ENCODE measurements at places on chromosomes 7 and 10. TPM values are rescaled to one million over a fixed set of nuclear protein-coding genes. Genes with fewer than 3 reads are reported as not detected.

Gene GDF2
- not detected for total RNA-seq

GRCh38 chr7:130419658-130420057 lies 21.2 kb downstream of the CEP41 start:
- H3K27ac ChIP-seq, result no peak overlapping the region
- H3K36me3 ChIP-seq, result no peaks in the 10 kb centered on the region
- H3K4me1 ChIP-seq, result no peaks in the 10 kb centered on the region
- H3K27me3 ChIP-seq, result no peaks in the 10 kb centered on the region
- DNase-seq, result no peak
- H3K4me3 ChIP-seq, result no peak overlapping the region

GRCh38 chr7:4830176-4830575 lies 31.7 kb downstream of the PAPOLB start:
- no peak overlapping the region for H3K4me3 ChIP-seq
- DNase-seq, result peak; percentile 70
- no peaks in the 10 kb centered on the region for H3K4me1 ChIP-seq
- no peaks in the 10 kb centered on the region for H3K27me3 ChIP-seq

- no peaks in the 10 kb centered on the region for H3K27me3 ChIP-seq
- H3K36me3 ChIP-seq, result no peaks in the 10 kb centered on the region
- H3K4me1 ChIP-seq, result no peaks in the 10 kb centered on the region
- H3K27ac ChIP-seq, result no peak overlapping the region
These were observed 233.3 kb upstream of the MDFIC start for GRCh38 chr7:114688443-114689055.

DNA sequence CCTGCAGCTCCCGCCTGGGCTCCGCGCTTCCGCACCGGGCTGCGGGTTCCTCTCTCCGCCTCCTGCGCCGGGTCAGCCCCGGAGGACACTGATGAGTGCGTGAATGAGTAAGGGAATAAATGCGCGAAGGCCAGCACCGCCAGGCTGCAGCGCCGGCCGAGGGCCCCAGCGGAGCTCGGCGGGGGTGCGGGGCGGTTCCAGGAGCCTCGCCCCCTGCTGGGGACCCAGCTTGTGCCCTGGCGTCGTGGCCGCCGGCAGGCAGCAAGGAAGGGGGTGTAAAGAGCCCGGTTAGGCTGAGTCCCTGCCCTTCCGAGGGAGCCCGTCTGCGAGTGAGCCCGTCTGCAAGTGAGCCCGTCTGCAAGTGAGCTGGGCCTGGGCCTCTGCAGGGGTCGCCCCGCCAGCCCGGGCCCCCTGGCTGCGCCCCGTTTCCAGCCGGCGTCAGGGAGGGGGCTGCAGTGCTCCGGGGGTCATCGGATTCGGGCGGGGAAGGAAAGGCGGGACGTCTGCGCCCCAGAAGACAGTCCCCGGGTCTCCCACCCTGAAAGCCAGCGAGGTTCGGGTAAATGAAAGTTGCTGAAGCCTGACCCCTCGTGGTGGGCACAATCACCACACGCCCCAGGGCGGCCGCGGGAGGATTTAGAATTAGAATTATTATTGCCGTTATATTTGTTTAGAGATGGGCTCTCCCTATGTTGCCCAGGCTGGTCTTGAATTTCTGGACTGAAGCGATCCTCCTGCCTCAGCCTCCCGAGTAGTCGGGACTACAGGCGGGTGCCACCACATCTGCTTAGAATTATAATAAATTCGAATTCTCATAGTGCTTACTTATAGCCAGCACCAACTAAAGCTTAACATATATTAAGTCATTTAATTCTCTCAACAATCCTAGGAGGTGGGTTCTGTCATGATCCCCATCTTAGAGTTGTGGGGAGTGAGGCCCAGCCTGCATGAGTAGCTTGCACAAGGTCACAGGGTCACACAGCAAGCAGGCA lies 8.6 kb upstream of the CRYGN start:
- peak overlapping the region; percentile 48 for H3K27ac ChIP-seq
- H3K4me1 ChIP-seq, result peaks cover 6% of the 10 kb centered on the region
- no peaks in the 10 kb centered on the region for H3K27me3 ChIP-seq
- H3K4me3 ChIP-seq, result peak overlapping the region; percentile 25
- DNase-seq, result peak; percentile 75

GRCh38 chr7:17333221-17333620 lies 34.8 kb downstream of the AHR start:
- H3K27me3 ChIP-seq, result no peaks in the 10 kb centered on the region
- DNase-seq, result no peak
- no peak overlapping the region for H3K4me3 ChIP-seq
- H3K4me1 ChIP-seq, result no peaks in the 10 kb centered on the region

DNA sequence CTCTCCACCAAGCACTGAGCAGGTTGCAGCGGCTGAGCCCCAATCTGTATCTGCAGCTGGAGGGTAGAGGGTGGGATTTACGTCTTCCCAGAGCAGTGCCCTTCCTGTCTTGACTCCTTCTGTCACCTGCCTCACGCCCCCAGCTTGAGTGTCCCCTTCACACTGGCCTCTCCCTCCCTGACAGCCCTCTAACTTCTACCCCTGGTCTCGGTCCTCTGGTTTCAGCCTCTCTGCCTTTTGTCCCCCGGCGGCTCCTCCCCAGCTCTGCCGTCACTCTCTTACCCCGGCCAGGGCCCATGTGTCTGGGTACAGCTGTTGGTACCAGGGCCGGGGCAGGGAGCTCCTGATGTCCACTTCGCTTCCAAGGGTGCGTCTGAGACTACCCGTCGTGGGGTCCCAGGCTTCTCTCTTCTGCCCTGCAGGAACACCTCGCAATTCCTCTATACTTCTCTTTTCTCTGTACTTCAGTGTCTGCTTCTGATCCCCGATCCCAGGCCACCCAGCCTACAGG lies 654 bp downstream of the MUC3A start:
- no peaks in the 10 kb centered on the region for H3K4me1 ChIP-seq
- no peaks in the 10 kb centered on the region for H3K27me3 ChIP-seq
- no peaks in the 10 kb centered on the region for H3K36me3 ChIP-seq
- H3K4me3 ChIP-seq, result no peak overlapping the region
- H3K27ac ChIP-seq, result no peak overlapping the region

GRCh38 chr7:136693166-136694119 lies 175.0 kb upstream of the CHRM2 start:
- H3K4me1 ChIP-seq, result peaks cover 15% of the 10 kb centered on the region
- no peaks in the 10 kb centered on the region for H3K27me3 ChIP-seq
- DNase-seq, result peak; percentile 30
- no peaks in the 10 kb centered on the region for H3K36me3 ChIP-seq
- no peak overlapping the region for H3K4me3 ChIP-seq
- H3K27ac ChIP-seq, result no peak overlapping the region

DNA sequence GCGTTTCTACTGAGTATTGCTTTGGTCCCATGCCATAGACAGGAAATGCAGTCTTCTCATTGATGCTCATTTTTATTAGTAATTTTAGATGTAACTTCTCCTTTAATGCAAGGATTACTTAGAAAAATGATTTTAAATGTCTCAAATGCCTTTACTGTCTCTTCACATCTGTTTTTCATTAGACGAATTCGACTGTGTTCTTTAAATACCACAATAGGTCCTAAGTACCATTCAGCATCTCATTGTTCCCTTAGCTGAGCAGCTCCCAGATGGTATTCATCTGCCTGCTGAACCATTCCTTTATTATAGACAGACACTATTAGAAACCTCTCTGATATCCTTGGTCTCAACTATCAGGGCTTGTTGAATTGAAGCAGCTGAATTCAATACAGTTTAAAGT lies 113.6 kb downstream of the LSMEM1 start:
- H3K4me3 ChIP-seq, result no peak overlapping the region
- no peaks in the 10 kb centered on the region for H3K27me3 ChIP-seq
- DNase-seq, result no peak
- no peaks in the 10 kb centered on the region for H3K36me3 ChIP-seq
- H3K27ac ChIP-seq, result no peak overlapping the region
- no peaks in the 10 kb centered on the region for H3K4me1 ChIP-seq

GRCh38 chr7:24968165-24968564 lies 11.8 kb downstream of the OSBPL3 start:
- no peak overlapping the region for H3K4me3 ChIP-seq
- peaks cover 13% of the 10 kb centered on the region for H3K4me1 ChIP-seq
- no peak for DNase-seq
- no peak overlapping the region for H3K27ac ChIP-seq
- H3K27me3 ChIP-seq, result no peaks in the 10 kb centered on the region

DNA sequence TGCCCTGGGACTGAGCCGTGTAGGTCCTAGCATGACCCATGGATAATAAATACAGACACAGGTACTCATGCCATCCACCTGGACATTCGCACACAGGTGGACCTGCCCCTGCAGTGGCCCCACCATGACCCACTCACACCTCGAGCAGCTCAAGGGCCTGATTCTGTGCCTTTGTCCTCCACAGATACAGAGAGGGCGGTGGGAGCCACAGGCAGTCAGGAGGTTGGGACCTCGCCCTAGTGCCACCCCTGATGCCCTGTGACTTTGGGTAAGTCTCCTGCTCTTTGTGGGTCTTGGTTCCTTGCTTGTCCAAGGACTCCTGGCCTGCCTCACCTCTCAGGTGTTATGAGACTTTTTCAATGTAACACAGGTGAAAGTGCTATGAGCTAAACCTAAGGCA lies 42.9 kb downstream of the C10orf120 start:
- no peaks in the 10 kb centered on the region for H3K36me3 ChIP-seq
- no peak for DNase-seq
- H3K4me3 ChIP-seq, result no peak overlapping the region

DNA sequence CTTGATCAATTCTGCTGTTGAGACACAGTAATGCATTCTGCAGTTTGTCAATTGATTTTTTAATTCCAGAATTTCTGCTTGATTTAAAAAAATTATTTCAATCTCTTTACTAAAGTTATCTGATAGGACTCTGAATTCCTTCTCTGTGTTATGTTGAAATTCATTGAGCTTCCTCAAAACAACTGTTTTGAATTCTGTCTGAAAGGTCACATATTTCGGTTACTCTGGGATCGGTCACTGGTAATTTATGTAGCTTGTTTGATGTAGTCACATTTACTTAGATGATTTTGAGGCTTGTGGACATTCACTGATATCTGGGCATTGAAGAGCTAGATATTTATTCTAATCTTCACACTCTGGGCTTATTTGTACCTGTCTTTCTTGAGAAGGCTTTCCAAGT lies 67.2 kb upstream of the NME8 start:
- no peak overlapping the region for H3K27ac ChIP-seq
- H3K36me3 ChIP-seq, result no peaks in the 10 kb centered on the region
- no peak overlapping the region for H3K4me3 ChIP-seq
- DNase-seq, result no peak
- no peaks in the 10 kb centered on the region for H3K27me3 ChIP-seq
- no peaks in the 10 kb centered on the region for H3K4me1 ChIP-seq

Gene TAC1
- not detected for total RNA-seq

DNA sequence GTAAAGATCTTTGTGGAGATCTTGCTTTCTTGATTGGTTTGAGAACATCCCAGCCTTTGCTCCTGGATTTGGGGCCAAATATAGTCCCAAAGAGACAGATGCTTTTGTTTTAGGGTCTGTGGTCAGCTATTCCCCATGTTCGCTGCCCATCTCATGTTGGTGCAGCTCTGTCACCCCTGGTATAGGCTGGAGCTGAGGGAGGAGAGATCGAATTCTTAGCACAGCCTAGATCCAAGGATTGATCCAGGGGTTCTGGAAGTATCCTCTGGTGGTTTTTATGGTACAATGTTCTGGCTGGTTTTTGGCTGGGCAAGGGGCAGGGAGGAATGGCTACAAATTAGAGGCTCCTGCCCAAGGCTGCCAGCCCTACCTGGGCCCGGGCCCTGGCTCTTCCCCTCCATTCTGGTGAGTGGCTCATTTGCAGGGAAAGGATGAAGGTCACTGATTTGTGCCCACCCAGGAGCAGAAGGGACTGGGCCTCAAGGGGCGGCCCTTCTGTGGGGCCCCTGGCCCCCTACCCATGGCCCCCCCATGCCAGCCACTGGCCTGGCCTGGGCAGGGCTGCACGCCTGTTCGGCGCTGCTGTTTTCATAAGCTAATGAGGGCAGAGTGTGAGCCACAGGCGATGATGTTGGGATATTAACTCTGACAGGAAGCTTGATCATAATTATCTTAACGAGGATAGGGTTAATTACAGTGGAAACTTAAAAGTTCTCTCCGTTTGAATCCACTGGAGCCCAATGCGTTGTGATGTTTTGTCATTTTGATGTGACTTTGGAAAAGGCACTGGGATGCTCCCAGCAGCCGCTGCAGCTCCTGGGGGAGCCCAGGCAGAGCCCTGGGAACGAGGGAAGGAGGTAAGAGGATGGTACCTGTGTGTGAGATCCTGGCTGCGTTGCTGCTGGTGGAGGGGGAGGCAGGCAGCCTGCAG lies 600.6 kb downstream of the LRMDA start:
- H3K4me1 ChIP-seq, result peaks cover 29% of the 10 kb centered on the region
- DNase-seq, result no peak
- H3K36me3 ChIP-seq, result no peaks in the 10 kb centered on the region
- H3K4me3 ChIP-seq, result no peak overlapping the region

DNA sequence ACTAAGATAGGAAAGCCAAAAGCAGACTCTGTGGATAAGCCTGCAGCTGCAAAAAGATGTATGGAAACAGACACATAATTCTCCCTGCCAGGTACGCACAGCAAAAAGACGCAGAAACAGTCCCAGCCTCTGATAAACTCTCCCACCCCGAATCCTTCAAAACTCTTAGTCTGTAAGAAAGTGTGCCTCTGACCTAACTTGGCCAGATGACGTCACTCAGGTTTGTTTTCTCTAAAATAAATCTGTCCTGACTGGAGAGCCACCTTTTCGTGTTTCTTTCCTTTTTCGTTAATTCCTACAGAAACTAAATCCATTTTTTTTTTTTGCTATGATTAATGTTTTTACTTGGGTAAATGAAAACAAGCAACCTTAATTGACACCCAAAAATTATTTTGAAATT lies 793.8 kb downstream of the SORCS1 start:
- DNase-seq, result no peak
- H3K4me3 ChIP-seq, result no peak overlapping the region
- no peaks in the 10 kb centered on the region for H3K36me3 ChIP-seq
- H3K4me1 ChIP-seq, result no peaks in the 10 kb centered on the region
- H3K27ac ChIP-seq, result no peak overlapping the region

- no peaks in the 10 kb centered on the region for H3K27me3 ChIP-seq
- H3K27ac ChIP-seq, result no peak overlapping the region
- H3K4me3 ChIP-seq, result no peak overlapping the region
These were observed 5.7 kb downstream of the STK17A start for GRCh38 chr7:43588477-43589132.

DNA sequence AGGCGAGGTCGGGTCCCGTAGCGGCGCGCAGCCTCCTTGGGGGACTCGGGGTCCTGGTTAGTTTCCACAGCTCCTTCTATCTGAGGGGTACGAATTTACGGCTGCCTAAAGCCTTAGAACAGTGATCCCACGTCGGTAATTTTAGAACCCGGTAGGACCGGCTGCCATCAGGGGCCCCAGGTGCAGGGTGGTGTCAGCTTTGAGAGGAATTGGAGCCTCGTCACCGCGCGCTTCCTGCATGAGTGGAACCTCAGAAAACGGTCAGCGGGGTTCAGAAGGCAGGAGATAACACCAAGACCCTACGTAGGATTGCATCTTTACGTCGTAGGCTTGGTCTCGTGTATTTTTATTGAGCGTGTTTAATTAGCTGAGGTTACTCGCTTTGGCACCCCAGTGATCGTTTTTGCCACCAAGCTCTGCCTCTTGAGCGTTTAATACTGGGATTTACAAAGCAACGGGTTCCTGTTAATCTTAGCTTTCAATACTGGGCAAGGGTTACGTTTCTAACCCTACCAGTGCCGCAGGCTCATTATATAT lies 443 bp downstream of the RNF32 start:
- H3K27ac ChIP-seq, result peak overlapping the region; percentile 51
- DNase-seq, result peak; percentile 50
- H3K27me3 ChIP-seq, result no peaks in the 10 kb centered on the region

Gene MYPN
- total RNA-seq, result 2.3 TPM

Measured in body of pancreas (tissue), 4 donors.